GM12892 (cell line): ENCODE measurements at places on chromosomes 16 and 17.

DNA sequence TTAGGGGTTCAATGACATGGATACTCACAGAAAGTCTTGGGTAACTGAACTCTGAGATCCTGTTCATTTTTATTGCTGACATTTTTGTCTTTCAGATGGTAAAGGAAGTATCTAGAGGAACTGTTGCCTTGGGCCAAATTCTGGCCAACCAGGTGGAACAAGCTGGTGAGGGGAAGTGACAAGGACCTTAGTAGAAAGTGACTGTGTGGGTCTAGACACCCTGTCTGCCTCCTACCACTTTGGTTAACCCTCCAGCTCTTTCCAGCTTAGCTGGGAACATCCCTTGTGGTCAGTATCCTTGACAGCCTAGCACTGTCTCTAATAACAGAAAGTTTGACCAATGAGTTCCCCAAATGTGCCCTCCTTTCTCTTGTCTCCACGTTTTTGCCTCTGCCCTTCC lies 28.8 kb upstream of the PRKCB start:
- DNase-seq = no peak

- no peak for DNase-seq
Measured at GRCh38 chr16:68496689-68497088, 42.4 kb upstream of the ZFP90 start.

DNA sequence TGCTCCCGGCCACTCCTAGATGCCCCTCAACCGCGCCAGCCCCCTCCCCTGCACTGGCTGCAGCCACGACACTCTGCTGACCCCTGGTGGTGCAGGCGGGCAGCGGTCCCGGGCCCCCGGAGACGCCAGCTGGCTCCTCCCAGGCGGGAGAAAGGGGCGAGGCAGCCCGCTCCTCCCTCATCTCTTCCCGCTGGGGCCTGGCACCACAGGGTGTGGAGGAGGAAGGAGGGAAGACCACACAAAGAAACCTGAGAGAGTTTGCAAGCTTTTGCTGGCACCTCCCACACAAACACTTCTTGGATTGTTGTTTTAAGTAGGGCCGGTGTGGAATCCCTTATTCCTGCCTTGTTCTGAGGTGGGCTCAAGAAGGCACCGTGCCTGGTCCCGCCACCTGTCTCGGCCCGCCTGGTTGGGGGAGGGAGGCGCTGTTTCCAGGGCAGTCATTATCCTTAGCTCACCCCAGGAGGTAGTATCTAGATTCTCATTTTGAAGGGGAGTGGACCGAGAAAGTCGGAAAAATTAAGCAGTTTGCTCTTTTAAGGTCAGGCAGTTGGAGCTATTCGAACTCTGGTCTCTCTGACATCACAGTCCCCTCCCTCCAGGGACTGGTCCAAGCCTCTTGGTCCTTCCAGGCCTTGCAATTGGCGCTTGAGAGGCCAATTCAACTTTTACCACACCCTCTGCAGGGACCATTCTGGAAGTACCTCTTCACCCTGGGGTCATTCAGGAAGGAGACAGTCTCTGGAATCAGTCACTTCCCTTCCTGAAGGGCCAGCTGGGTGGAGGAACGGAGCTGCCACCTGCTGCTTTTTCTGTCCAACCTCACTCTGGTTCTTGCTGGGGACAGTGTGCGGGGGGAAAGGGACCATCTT lies 959 bp upstream of the ANKRD13B start:
- DNase-seq = peak; percentile 85

GRCh38 chr17:1001640-1002411 lies 4.9 kb downstream of the TIMM22 start:
- no peak for DNase-seq

DNA sequence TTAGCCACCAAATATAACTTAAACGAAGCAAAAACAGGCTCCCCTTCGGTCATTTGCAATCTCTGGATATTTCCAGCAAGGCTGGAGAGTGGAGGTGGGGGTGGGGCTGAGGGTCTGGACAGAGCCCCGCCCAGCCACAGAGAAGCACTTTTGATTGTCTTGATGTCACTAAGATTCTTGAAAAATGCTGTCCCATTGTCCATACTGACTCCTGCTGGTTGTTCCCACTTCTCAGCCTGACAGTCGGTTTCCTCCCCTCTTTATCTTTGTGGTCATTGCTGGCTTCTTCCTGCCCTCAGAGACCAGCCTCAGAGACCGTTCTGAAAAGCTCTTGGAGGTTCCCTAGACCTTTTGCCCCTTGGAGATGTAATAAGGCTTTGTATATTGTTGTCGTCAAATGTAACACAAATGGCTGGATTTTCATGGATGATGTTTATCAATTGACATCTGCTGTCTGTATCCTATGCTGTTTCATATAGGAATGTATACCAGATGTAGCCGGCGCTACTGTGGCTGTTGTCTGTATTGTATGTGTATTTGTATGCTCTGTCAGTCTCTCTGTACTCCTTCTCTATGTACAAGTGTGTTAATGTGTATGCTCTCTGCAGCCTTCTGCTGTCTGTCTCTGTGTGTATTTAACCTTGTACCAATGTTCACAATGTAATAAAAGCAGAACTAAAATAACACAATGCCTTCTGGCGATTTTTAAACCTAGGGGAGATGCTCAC lies 94.8 kb upstream of the DNAH9 start:
- DNase-seq = no peak

DNA sequence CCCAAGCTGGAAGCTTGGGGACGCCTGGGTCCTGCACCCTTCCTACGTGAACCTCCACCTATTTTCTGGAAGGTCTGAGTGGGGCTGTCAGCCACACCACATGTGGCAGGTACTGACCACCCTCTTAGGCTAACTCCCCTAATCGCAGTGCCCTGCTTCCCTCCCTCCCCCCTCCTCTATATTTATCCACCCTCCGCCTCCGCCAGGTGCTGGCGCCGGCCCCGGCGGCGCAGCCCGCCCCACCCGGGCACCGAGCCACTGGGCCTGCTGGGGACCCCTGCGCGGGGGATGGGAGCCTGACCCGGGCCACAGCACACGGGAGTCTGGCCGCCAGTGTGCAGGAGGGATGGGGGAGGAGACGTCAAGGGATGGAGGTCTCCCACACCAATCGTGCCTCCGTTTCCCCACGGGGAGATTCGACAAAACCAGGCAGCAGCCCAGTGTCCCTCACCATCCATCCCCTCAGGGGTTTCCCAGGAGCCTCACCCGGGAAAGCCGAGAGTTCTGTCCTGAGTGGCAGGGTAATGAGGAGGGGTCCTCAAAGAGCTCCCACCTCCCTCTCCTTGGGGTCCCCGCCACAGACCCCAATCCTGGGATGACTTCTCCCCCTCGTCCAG lies 1.3 kb downstream of the PLEKHH3 start:
- no peak for DNase-seq

GRCh38 chr16:57003439-57004386 lies 14.4 kb downstream of the NLRC5 start:
- no peak for DNase-seq
